ENCODE measurements at places on chromosomes 13 and 19.

DNA sequence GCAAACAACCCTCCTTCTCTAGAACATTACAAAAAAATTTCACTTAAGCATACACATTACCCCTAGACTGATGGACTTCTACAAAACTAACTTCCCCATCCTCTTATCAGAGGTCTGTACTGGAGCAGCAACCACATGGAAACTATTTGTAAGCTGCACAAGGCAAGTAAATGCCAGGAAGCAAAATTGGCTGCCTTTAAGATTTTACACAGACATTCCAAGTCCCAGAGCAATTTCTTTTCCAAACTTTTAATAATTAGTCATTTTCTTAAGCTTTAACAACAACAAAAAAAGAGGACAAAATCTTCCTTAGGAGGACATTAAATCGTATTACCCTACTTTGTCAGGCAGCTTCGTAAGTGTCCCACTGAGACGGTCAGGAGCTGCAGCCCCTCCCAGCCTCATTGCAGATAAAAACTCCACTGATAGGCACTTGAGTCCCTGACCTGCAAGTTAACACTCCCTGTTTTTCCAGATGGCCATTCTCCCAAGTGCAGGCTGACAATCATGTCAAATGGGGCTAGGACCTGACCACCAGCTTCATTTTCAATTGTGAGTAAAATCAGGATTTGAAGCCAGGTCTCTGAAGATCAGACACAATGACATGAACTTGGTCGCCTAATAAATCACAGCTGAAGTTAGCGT lies 680.1 kb downstream of the DIAPH3 start:
- DNase-seq = peak; percentile 73

GRCh38 chr13:33058776-33059327 lies 42.6 kb downstream of the KL start:
- no peak for DNase-seq

- no peak for DNase-seq
Observed at GRCh38 chr13:39811051-39811450, 155.6 kb downstream of the COG6 start.

DNA sequence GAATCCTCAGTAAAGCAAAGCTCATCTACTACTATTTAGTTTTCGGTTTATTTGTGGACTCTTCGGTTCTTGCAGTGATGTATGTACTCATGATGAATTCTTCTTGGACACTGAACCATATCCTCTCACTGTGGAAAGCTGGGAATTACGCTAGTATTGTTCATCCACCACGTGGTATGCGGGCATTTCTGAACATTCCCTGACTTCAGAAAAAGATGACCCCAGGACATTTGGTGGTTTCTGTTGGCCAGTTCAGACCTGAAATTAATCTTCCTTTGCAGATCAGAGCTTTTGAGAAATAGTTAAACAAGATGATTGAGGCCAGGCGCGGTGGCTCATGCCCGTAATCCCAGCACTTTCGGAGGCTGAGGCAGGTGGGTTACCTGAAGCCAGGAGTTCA lies 25.3 kb upstream of the FBN3 start:
- peak; percentile 24 for DNase-seq

DNA sequence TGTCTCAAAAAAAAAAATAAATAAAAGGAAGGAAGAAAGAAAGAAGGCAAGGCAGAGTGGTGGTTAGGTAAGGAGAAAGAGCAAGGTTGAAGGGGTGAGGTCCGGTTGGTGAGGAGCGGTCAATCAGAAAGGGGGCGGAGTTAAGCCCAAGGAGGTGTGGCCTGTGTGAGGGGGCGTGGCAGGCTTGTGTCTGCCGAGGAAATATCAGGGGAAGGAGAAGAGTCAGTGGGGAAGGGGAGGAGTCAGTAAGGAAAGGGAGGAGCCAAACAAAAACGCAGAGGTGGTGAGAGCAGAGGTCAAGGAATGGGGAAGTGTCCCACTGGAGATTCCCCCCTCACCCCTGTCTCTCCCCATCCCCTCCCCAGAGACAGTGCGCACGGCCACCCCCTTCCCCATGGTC lies 5.9 kb downstream of the CACNG7 start:
- DNase-seq = no peak

DNA sequence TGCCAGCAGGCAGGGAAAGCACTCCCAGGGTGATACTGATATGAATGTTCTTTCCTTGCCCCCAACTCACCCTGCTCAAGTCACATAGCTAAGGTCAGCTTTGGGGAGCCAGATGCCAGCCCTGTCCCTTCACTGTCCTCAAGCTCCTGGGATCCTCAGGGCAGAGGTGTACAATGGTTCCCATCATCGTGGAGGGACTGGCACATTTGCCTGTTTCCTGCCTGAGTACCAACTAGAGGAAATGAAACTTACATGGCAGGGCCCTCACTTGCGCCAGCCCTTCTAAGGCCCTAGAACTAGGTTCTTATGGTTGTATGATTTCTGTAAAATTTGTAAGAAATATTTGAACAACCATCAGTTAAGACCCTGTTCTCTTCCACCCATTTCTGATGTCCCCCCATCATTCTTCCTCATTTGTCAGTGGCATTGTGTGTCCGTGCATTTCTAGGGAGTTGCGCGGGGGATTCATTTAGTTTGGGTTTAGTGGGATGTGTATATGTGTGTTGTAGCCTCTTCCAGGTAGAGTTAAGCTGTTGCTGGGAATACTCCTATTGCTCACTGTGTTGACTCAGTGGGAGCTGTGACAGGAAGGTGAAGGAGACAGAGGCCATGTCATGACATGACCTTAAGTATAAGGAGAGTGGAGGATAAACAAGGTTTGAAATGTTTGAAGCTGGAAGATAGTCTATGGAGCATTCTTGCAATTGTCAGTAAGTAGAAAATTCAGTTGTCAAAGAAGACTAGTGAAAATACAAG lies 41.3 kb upstream of the RCBTB2 start:
- no peak for DNase-seq

DNA sequence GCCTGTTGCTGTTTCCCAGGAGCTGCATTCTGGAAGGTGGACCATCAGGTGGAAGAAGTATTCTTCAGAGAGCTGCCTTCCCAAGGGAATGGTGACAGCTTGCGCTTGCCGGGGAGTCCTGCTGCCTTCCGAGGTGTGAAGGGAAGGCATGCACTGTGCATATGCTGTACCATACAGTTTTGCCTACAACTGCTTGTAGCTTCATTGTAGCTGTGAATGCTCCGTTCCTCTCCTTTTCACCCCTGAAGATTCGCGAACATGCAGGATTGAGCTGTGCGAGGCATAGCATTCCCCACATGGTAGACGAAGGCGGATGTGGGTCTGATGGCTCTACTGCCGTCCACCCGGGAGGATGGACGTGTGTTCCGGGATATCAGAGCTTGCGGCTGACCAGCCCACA lies 243.2 kb upstream of the TSHZ3 start:
- DNase-seq = no peak

DNA sequence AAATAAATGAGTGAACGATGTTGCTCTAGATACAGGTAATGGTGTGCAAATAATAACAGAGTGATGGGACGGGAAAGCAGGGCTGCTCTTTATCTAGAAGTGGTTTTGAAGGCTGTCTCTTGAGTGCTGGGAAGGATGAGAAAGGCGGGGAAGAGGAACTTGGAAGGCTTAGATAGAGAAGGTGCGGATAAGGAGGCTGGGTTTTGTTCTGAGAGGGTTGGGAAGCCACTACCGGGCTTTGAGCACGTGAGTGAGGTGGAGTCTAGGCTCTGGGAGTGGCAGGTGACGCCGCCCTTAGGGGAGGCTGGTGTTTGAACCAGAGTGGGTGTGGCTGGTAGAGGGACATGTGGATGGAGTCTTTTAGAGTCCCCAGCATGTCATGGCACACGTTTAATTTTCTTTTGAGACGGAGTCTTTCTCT lies 811 bp downstream of the ARMC6 start:
- peak; percentile 77 for DNase-seq

- no peak for DNase-seq
Observed at GRCh38 chr13:113397608-113398425, 33.9 kb upstream of the GRTP1 start.

DNA sequence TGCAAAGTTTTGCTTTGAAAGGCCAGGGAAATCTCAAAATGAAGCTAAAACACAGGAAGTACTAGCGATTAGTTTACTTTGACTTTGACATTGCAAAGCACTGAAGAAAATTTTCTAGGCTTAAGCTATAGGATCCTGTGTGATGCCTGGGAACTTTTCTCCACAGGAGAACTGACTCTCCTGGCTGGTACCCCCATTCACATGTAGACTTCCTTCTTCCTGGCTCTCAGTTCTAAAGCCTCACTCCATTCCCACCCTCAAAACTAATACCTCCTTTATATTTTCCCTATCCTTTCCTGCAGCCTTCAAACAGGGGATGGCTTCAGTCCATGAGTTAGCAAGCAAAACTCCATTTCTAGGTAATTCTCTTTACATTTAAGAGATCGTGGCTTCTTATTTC lies 189.5 kb downstream of the SLITRK1 start:
- no peak for DNase-seq

- no peak for DNase-seq
Observed at GRCh38 chr19:21423057-21424041, 26.4 kb downstream of the ZNF493 start.

DNA sequence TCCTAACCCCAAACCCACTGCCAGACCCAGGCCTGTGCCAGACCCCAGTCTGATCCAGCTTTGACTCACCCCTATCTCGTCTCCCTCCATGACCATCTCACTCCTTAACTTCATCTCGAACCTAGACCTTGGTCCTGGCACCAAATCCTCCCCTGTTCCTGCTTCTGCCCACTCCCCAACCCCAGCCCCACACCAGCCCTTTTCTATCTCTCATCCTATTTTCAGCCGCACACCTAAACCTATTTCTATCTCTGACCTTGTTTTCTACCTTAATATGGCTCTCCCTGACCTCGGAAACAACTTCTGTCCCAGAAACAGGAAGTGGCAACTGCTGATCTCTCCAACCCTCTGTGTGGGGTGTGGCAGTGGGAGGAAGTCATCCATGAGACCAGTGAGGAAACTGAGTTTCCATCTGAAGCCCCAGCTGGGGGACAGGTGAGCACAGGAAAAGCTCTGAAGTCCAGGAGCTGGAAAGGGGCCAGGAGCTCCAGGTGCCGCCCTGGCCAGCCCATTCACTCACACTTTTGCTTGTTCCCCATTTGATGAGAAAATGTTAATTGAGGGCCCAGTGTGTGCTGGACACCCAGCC lies 13.7 kb downstream of the PTH2 start:
- DNase-seq = no peak

DNA sequence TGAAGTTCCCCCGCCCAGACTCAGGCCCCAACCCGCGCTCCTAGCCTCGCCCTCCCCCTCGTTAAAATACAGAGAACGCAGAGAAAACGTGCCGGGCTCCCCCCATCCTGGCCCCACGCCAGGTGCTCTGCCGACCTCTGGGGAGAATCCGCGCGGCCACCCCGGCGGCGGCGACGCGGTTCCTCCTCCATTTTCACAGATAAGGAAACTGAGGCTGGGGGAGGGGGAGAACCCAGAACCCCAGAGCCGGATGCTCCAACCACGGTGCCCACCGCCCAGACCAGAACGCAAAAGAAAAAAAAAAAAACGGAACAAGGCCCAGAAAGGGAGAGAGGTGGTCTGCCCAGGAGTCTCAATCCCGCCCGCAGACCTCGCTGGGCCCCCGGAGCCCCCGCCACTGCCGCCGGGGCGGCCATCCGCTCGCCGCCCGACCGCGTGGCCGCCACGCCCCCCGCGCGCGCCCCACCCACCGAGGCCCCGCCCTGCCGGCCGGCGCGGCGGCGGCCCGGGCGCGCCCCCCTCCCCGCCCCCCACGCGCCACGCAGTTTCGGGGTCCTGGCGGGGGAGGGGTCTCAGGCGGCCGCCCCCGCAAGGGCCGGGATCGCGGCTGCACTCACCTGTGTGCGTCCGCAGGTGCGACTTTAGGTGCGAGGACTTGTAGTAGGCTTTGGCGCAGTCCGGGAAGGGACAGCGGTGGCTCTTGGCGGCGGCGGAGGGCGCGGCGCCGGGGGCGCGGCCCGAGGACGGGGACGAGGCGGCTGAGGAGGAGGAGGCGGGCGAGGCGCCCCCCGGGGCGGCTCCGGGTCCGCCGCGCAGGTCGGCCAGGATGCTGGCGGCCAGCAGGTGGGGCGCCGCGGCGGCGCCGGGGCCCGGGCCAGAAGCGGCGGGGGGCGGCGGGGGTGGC lies 703 bp downstream of the KLF16 start:
- peak; percentile 64 for DNase-seq

DNA sequence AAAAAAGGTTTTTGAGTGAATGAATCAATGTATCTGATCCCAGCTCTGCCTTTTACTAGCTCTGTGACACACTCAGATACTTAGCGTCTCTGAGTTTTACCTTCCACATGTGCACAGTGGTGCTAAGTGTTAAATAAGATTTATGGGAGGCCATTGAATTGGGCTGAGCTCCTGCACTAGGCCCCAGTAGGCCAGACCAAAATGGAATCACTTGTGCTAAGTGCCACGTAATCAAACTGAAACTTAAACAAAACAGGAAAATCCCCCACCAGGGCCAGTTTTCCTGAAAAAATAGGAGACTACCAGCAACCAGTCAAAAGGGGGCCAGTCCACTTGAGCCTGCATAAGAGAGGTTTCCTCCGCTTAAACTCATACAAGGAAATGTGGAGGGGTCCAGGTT lies 40.9 kb downstream of the GJA3 start:
- no peak for DNase-seq

GRCh38 chr19:49475995-49476880 lies 2.2 kb downstream of the FLT3LG start:
- peak; percentile 75 for DNase-seq

- DNase-seq = no peak
Observed at GRCh38 chr19:1284293-1284978, 1.2 kb upstream of the EFNA2 start.

- DNase-seq = no peak
Observed at GRCh38 chr13:30006246-30006645, 155.8 kb upstream of the UBL3 start.

DNA sequence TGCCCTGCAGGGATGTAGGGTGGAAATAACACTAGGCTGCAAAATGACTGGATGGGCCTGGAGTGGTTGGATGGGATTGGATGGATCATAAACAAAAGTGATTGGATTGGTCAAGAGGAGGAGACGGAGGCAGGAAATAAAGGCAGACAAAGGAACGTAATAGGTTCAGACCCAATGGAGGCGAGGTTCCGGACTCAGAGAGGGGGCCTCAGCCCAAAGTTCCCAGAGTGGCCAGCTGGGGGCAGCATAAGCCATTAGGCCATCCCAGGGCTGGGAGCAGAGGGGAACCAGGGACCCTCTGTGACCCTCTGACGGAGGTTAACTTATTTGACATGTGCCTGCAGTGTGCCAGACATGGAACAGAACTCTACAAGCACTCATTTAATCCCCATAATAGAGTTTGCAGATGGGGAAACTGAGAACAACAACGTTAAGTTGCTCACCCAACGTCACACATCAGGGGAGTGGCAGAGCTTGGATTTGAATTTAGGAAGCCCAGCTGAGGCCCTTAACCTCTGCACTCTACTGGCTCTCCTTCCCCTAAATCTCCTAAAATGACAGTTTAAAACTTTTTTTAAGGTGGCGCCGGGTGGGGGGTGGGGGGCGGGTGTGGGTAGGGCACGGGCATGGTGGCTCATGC lies 15.3 kb upstream of the MAP1S start:
- no peak for DNase-seq

DNA sequence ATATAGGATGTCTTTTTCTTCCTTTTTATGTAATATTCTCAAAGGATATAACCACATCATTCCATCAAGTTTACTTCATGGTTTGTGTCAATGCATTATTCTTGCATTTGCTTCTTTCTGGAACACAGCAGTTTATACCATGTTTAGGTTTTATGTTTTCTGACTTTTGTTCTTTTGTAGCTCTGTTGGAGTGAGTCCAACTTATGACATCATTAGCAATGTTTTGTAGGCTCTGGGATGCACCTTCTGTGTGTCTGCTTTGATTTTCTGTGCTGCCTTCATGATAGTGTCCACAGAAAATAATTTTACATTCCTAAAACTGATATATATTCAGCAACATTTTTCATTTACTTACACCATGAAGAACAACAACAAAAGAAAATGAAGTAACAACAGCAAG lies 68.9 kb downstream of the SHISA2 start:
- no peak for DNase-seq

- no peak for DNase-seq
Observed at GRCh38 chr13:30510811-30511371, 45.2 kb upstream of the HMGB1 start.
